Activated gamma-delta T cell (primary cell): ENCODE measurements at places on chromosomes 5 and 9.

- no peak for DNase-seq
Measured at GRCh38 chr5:110770286-110770685, 31.5 kb downstream of the SLC25A46 start.

DNA sequence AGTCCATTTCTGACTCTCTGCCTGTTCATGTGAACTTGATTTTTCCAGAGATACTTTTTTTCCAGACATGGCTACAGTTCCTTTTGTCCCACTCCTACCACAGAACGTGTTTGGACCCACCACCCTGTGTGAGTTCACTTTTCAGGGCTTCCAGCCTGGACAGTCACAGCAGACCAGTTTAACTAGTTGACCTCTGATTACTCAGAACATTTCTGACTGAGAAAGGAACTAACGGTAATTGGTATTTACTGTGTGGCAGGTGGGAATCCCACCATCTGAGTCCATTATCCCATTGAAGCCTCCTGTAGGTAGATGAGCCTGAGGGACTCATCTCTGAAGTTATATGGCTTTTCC, 210.1 kb downstream of the GOLPH3 start:
- DNase-seq: no peak

DNA sequence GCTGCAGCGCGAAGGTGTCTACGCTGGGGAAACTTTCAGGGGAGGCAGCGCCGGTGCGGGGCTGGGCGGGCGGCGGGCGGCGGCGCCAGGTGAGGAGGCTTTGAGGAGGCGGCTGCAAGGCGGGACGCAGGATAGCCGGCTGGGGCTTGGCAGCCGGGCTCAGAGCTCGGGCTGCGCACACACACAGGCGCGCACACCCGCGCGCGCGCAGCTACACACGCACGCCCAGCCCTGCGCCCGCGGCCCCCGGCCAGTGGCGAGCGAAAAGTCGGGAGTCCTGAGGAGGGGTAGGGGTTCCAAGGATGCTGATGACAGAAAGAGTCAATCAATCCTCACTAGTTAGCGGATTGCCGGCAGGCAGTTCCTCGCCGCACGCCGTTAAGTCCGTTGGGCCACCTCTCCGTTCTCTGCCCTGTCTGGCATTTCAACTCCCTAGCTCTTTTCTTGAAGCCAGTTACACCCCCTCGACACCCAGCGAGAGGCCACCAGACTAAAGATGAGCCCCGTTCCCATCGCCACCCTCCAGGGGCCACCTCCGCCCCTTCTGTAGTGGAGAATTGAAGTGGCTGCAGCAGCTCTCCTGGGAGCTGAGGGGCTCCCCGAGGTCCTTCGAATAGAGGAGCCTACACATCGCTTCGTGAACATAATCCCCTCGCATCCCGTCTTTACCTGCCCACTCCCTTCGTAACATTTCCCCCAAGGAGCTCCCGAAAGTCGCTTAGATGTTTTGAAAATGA, 1640.3 kb upstream of the C9orf72 start:
- DNase-seq: no peak

DNA sequence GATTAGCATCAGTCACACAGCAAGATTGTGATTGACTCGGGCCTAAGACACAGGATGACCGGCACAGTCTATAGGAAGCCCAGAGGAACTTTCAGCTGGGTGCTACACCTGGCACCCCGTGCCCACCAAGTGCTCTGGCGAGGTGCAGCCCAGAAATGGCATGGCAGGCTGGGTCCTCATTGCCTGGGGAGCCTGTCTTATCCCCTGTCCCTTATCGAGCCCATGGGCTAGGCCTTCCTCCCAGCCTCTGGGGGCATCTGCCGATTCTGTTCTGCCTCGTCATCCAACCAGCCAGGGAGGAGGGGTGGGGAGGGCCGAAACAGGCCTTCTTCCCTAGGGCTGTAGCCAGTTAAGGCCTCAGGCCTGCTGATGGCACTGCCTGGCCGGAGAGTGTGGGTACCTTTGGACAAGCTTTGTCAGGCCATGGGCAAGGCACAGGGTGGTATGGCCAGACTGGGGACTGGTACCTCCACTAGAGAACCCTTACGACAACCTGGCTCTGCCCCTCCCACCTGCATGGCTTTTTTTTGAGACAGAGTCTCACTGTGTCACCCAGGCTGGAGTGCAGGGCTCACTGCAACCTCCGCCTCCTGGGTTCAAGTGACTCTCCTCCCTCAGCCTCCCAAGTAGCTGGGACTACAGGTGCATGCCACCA, 1.6 kb downstream of the GRK6 start:
- DNase-seq: no peak

DNA sequence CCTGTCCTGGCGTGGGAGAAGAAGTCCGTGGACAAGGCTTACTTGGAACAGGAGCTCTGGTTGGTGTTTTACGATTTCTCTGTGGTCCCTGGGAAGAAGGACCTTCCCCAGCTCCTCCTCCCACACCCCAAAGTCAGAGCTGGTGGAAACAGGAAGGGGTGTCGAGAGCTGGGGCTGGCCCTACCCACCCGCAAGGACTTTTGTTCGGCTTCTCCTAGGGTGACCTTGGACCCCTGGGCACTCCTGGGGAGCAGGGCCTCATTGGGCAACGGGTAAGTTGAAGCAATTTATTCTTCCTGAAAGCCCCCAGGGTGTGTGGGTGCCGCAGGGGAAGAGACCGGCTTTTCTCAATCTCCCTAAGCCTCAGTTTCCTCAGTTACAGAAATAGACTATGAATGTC, 53.9 kb upstream of the ORM1 start:
- DNase-seq: no peak

DNA sequence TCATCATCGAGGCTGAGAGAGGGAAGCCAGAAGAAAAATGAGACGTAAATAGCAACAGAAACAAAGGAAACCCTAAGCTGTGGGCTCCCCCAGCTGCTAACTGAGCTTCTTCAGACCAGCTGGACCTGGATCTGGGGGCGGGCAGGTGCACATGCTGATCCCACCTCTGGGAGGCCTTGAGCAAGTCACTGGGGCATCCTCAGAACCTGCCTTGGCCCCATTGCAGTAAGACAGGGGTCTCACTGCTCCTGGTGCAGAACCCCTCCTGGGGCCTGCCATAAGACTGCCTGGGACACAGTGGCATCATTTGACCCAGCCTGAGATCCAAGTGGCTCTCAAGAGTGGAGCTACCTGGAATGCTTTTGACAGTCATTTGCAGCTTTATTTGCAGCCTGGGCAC, 77.4 kb downstream of the PHF2 start:
- no peak for DNase-seq

GRCh38 chr9:35385042-35385441, 104.9 kb upstream of the RUSC2 start:
- no peak for DNase-seq

DNA sequence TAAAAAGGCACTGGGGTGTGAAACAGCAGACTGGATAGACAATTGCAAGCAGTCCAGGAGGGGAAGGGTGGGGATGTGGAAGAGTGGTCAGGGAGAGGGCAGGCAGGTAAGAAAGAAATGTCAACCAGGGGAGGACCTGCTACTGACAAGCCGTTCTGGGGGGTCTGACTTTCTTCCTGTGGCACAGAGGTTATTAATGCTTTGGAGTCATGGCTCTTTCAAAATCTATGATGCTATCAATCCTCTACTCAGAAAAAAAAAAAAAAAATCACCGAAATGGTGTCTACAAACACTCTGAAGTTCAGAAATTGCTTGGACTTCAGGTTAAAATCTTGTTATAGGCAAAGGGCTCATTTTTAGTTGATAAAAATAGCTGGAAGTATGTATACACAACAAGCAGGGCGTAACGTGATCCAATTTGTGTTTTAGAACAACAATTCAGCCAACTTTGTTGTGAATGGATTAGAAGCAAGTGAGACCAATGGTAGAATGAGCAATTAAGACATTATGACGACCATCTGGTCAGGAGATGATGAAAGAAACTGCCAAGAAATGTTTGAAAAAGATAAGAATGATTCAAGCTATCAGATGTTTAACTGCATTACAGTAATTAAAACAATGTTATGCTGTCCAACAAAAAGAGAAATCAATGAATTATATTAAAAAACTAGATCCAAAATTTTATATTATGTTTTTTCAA, 255.2 kb downstream of the DEPDC1B start:
- no peak for DNase-seq

DNA sequence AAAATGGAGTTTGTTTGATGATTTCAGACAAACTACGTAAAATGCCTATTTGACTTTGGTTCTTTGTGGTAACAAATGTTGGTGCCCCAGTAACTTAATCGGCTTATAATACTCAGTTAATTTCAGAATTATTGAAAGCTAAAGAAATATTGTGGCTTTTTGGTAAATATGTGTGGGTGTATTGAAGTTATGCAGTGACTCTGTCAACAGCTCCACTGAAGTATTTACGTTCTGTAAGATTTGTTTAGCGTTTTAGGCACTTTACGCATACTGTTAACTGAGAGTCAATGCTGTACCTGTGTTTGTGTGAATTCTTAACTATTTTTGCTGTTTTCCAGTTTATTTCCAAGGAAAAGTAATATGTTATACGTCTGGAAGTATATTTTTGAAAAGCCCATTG, 2.2 kb downstream of the RAD23B start:
- no peak for DNase-seq

DNA sequence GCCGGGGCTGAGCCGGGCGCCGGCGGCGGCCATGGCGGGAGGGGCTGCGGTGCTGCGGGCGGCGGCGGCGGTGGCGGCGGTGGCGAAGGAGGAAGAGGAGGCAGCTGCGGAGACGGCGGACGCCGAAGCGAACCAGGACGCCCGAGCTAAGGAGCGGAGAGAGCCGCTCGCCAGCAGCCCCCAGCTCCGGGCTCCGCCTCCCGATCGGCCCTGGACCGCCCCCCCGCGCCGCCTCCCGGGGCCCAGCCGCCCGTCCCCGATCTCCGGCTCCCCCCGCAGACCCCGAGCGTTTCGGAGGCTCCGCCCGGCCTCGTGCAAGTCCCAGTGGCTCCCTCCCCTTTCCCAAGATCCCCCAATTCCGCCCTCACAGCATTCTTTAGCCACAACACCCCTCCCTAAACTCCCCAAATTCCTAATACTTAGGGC, at the start of gene ASTN2:
TSS of gene ASTN2 (minus strand) at position 152 of the 426 bp plus-strand sequence. CDS start at position 33, 119 bp downstream.
- no peak for DNase-seq

- no peak for DNase-seq
Measured at GRCh38 chr9:109455861-109456260, 42.2 kb downstream of the PTPN3 start.
